ENCODE measurements at places on chromosomes 5 and 9.
A peak's percentile ranks its signal among the peaks of the same experiment; 100 is the strongest.

DNA sequence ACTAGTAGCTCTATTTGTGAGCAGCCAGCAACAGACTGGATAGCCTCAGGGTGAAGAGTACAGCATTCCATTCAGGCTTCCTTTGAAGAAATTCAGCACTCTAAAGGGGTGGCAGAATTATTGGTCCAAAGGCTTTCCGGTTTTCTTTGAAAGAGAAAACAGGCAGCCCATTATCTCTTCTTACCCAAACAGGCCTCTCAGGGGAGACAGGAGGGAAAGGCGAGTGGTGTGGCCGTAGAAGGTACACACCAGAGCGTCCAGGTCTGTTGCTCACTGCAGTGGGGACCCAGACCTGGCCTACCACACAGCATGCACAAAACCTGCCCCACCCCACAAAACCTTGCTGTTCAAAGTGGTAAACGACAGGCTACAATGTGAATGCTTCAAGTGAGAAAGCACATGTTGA lies 83.3 kb downstream of the ZNF608 start:
- no peak for ATAC-seq

- no peak for ATAC-seq
These were observed 53.7 kb downstream of the SPATA31C2 start for GRCh38 chr9:88084357-88085183.

DNA sequence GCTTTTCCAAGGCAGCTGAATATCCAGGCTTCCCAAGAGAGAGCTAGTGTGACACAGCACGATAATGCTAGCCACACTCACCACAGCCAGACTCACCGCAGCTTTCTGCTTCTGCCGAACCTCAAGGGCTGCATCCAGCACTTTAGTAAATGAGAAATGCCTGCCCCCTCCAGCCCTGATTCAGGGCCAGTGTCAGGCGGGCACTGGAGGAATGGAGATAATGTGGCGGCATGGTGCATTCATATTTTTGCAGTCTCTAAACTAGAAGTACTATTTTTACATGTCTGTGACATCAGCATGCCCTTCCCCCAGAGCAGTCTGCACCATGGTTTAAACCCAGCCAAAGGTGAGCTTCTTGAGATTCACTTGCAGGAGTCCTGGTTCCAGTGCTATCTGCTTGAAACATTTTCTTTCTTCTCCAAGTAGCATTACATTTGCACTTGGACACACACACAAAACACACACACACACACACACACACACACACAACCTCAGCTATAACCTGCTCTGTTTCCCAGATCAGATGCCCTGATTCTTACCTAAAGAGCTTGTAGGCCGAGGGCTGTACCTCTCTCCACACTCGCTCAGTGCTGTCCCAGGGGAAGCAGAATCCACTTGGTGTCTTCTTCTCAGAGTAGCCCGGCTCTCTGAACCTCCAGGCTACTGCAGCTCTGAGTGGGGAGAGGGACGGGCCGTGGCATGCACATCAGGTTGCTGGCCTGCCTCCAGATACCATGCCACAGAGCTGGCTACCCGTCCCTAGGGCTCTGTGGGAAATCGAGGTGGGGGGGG lies at the start of gene FGF1:
Gene FGF1 (minus strand): TSS at position 673 of the 792 bp plus-strand sequence. CDS start 71,963 bp downstream, outside the sequence.
- peak; percentile 69 for ATAC-seq

- ATAC-seq = no peak
These were observed 16.2 kb upstream of the TNIP1 start for GRCh38 chr5:151097061-151097460.

- ATAC-seq = no peak
These were observed 10.0 kb downstream of the BSPRY start for GRCh38 chr9:113359385-113359784.

DNA sequence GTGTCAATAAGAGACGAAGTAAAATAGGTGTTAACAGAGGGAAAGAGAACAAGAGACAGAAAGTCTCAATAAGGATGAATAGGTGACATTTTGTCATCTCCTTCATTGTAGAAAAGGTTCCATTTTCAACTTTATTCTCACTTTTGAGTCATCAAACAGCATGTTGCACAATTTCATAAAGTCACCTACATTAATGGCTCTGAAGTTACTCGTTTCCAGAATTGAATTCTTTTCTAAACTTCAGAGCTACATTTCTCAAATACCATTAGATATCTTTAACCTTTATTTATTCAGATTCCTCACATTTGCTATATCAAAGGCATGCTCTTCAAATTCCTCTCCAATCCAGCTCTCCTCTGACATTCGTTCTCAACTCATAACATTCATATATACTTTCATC lies 13.1 kb downstream of the ADAMTS6 start:
- no peak for ATAC-seq

GRCh38 chr9:80946496-80947170 lies 742.7 kb downstream of the TLE1 start:
- no peak for ATAC-seq

GRCh38 chr9:70924895-70925547 lies 196.4 kb downstream of the TRPM3 start:
- ATAC-seq = peak; percentile 99

- ATAC-seq = no peak
These were observed 37.2 kb downstream of the MARVELD2 start for GRCh38 chr5:69451941-69452647.

- ATAC-seq = no peak
These were observed 69.6 kb downstream of the CHSY3 start for GRCh38 chr5:129973716-129974426.

GRCh38 chr5:91006713-91007112 lies 376.4 kb downstream of the ARRDC3 start:
- ATAC-seq = no peak

- no peak for ATAC-seq
These were observed 62.1 kb upstream of the CTXN3 start for GRCh38 chr5:127586811-127587210.

GRCh38 chr5:152546493-152546892 lies 141.4 kb upstream of the NMUR2 start:
- no peak for ATAC-seq

- no peak for ATAC-seq
These were observed 69.6 kb downstream of the MAN2A1 start for GRCh38 chr5:109759306-109759705.

GRCh38 chr5:94024620-94025019 lies 283.2 kb upstream of the POU5F2 start:
- no peak for ATAC-seq

DNA sequence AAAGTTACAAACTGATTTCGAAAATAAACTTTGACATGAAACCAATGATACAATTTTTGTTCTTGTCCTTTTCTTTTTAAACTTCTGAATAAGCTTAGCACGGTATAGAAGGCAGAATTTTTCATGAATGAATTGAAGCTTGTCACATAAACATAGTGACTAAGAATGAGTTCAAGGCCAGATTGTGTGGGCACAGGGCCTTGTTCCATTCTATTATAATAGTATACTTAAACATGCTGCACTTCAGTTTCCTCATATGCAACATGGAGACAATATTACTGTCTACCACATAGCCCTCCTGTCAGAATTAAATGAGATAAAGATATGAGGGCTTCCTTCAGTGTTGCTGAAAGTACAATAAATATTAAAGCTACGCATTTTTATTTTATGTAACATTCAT lies 204.2 kb upstream of the HAPLN1 start:
- ATAC-seq = peak; percentile 41

DNA sequence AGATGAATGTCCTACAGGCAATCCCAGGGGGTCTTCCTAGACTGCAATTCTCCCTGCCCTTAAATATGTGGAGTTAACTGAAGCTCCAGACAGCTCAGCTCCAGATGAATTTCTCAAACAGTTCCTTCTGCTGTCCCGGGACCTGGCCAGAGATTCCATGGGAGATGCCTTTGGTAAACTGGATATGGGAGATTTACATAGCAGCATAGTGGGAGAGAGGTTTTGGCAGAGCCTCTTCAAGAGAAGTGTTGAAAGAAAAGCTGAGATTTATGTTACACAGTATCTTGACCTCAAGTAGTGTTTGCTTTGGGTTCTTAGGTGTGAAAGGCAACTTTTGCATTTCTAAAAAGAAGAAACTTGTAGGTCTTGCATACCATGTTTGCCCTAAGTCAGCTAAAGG lies 364.9 kb downstream of the ARRDC3 start:
- no peak for ATAC-seq

- ATAC-seq = no peak
These were observed at the start of gene PCDHGA4 for GRCh38 chr5:141354900-141355469. Gene PCDHGA4 (plus strand): TSS chr5:141355021. CDS start chr5:141355108, 87 bp downstream.

- no peak for ATAC-seq
These were observed 25.9 kb upstream of the TAL2 start for GRCh38 chr9:105636331-105636730.
